Activated CD4-positive, alpha-beta T cell treated with anti-CD3 and anti-CD28 coated beads for 36 hours (primary cell): ENCODE measurements at places on chromosomes 1 and 21. TPM values are rescaled to one million over a fixed set of nuclear protein-coding genes. Genes with fewer than 3 reads are reported as not detected.

- H3K27me3 ChIP-seq, result no peaks in the 10 kb centered on the region
- H3K27ac ChIP-seq, result peak overlapping the region; percentile 83
- DNase-seq, result peak; percentile 33
- peaks cover 53% of the 10 kb centered on the region for H3K4me1 ChIP-seq
Measured at GRCh38 chr1:193539731-193540459, 353.5 kb upstream of the B3GALT2 start.

DNA sequence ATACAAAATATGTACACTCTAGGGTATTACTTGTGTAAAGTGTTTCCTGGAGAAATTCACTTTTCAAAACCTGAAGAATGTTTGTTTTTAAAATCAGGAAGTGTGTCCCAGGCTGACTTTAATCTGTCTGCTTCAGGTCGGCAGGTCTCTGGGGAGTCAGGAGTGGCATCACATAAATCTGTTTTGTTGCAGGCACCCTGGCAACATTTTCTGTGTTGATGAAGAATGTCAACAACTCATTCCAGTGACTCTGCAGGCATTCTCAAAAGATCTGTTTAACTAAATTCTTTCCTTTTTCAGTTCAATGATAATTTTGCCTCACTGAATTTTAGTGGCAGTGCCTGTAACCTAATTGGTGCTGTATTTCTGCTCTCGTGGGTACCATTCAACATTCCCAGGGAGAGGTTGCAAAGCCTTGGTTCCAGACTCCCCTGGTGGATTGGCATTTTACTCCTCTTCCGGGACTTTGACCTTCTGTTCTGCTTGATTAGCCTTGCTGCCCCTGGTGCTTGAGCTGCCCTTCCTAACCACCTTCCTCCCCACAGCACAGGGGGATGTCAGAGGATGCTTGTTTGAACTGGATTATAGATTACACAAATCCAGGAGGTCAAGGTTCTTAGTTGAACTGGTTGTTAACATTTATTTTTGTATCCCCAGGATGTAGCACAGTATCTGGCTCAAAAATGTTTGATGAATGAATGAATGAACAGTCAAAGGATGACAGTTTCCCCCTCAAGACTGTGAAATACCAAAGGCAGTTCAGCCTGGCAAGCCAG is 55.4 kb upstream of the LPGAT1 start:
- no peaks in the 10 kb centered on the region for H3K36me3 ChIP-seq
- peaks cover 11% of the 10 kb centered on the region for H3K4me1 ChIP-seq
- H3K27me3 ChIP-seq, result peaks cover 9% of the 10 kb centered on the region
- DNase-seq, result no peak
- H3K4me3 ChIP-seq, result no peak overlapping the region

DNA sequence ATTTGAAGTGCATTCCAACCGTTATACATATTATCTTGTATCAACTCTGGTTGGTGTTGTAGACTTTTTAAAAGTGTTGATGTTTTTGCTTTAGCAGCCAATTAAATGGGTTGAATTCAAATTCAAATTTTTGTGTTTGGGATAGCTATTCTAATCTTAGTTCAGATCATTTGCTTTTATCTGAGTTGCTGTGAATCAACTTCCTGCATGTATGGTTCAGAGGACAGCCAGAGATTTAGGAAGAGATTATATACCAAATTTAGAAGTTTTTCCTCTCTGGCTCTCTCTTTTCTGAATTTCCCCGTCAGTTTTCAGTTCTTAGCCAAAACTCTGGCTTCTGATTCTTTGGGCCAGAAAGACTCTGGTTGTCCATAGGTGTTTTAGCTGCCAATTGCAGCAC is 415.5 kb downstream of the NUF2 start:
- H3K4me1 ChIP-seq, result no peaks in the 10 kb centered on the region
- no peak overlapping the region for H3K27ac ChIP-seq
- DNase-seq, result no peak
- no peak overlapping the region for H3K4me3 ChIP-seq
- H3K27me3 ChIP-seq, result no peaks in the 10 kb centered on the region
- no peaks in the 10 kb centered on the region for H3K36me3 ChIP-seq

- no peaks in the 10 kb centered on the region for H3K4me1 ChIP-seq
- H3K4me3 ChIP-seq, result no peak overlapping the region
Measured at GRCh38 chr1:14884614-14885175, 268.9 kb upstream of the TMEM51 start.

DNA sequence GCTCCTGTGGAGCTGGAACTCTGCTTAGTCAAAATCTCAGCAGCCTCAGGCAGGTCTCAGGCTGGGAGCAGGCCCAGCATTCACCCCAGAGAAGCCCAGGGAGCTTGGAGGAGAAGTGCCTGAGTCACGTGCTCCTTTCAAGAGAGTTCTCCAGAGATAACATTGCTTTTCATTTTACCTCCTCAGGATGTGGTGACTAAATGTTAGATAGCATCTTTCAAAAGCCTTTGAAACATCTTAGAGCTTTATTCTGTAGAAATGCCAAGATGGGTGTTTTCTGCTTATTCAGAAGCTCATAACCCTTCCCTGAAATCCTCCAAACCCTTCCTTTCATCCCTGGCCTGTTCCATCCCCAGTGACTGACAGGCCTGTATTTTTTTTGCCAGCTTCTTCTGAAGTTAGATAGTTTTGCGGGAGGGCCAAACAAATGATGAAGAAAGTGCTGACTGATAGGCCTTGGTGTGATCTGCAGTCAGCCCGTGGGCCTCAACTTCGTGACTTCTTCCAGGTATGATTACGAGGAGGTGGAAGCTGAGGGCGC is 58.0 kb downstream of the PGM1 start:
- peaks cover 24% of the 10 kb centered on the region for H3K4me1 ChIP-seq
- no peaks in the 10 kb centered on the region for H3K27me3 ChIP-seq
- peak overlapping the region; percentile 83 for H3K27ac ChIP-seq
- peak overlapping the region; percentile 24 for H3K4me3 ChIP-seq
- H3K36me3 ChIP-seq, result peaks cover 33% of the 10 kb centered on the region

FCRLA gene
- total RNA-seq, result not detected

DNA sequence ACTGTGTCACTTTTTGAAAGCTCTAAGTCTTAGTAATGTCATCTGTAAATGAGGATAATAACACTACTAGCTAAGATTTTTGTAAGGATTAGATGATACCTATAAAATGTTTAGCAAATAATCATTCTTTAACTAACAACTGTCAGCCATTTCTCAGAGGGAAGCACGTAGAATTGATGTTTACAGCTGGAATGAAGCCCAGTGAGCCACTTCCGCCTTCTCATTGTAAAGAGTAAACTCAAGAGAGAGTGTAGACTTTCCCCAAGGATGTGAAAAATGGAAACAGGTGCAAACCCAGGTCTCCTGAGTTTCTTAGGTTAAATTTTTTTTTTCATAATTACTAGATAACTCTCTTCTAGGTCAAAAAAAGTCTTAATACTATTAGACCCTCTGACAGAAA is 4.9 kb downstream of the GREM2 start:
- peaks cover 22% of the 10 kb centered on the region for H3K27me3 ChIP-seq
- DNase-seq, result no peak
